Stimulated activated naive B cell treated with anti-CD40 and anti-IgM and Interleukin-4, amounts not matched to agents 10 μg/mL and 1 μg/mL and 100 μg/mL, for 72 hours (primary cell): ENCODE measurements at places on chromosomes 6 and 20.
A peak's percentile ranks its signal among the peaks of the same experiment; 100 is the strongest.

GRCh38 chr20:37401282-37401929 lies 55.5 kb downstream of the SRC start:
- no peak for DNase-seq

DNA sequence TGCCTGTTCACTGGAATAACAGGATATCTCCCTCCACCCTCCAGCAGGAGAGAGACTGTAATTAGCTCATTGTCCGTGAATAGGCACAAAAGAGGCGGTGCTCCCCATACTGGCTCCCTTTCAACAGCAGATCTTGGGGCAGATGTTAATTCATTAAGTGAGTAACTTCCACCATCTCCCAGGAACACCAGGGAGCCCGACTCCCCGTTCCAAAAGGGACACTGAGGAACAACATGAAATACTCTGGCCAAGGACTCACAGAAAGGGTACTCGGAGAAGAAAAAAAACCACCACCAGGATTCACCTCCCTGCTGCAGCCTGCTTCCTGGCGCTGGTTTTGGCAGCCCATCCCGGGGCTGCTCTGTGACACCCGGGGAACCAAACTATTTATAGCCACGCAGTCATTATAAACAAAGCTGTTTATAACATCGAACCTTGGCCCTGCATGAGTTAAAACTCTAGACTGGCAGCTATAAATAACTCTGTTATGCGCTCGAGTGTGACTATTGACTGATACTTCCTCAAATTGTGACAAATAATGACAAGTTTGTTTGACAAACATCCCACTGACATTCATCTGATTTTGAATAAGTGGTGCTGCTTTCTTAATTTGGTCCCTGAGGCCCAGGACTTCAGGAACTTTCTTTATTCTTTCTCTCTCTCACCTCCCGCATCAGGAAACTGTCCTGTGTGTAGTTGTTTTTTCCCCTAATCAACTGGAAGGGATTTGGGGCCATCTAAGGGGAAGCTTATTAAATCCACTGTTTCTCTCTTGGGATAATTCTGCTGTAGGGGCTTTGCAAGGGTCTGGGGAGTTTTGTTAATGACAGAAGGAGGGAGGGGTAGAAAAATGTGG lies 521.6 kb downstream of the CD83 start:
- peak; percentile 42 for DNase-seq

DNA sequence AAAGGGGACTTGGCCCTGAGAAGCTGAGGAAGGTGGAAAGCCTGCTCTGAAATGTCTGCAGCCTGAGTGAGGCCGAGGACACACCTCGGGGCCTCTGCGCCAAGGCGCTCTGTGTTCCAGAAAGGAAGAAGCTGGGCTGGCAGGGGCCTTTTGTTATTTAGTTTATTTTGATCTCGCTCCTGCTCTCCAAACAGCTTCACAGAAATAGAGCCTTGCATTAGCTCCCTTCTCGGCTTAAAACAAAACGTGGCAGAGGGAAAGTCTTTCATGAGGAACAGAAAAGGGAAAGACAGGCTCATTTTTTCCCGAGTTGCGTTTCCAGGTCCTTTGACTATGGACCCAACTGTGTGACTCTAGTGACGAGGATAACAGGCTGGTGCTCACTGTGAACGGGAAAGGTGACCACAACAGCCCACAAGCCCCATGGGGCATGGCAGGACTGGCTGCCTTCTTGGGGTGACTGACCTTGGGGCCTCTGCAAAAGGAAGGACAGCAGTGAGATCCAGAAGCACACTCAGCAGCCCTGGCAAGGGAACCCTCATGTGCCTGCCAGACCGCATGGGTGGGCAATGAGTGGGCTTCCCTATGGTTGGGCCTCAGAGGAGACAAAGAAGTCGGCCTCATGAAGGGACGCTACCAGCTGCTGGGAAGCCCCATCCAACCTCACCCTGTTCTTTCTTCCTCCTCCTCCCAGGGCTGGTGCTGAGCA lies 18.7 kb downstream of the LEMD2 start:
- no peak for DNase-seq

GRCh38 chr6:71229477-71229876 lies 59.1 kb upstream of the OGFRL1 start:
- DNase-seq = no peak

GRCh38 chr20:45153752-45154151 lies 20.9 kb upstream of the PI3 start:
- peak; percentile 49 for DNase-seq

- DNase-seq = no peak
Measured at GRCh38 chr6:93235775-93236174, 183.6 kb downstream of the EPHA7 start.

DNA sequence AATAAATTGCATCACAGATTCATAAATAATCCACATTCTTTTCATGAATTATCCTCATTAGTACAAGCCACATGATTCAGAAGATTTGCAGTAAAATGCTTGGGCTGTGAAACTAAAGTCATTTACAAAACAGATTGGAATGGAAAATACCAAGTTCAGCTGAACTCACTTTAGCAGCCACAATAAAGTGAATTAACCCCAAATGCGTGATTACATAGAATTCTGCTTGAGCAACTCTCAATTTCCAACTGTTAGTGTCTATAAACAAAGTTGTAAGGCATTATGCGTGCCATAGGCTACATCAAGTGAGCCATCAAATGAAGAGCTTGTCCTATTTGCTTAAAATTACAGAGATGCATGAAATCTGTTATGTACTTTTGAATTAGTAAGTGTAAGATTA lies 60.4 kb upstream of the GFRAL start:
- DNase-seq = no peak
